ENCODE measurements at places on chromosomes 5 and 9.

GRCh38 chr9:94083384-94083783, 880 bp upstream of the PTPDC1 start:
- no peak for DNase-seq

GRCh38 chr9:94625835-94626234, 13.5 kb downstream of the FBP1 start:
- no peak for DNase-seq

- no peak for DNase-seq
Measured at GRCh38 chr5:177495243-177496060, 2.0 kb downstream of the PDLIM7 start.

GRCh38 chr5:178306430-178307225, 74.0 kb upstream of the PHYKPL start:
- DNase-seq: no peak

DNA sequence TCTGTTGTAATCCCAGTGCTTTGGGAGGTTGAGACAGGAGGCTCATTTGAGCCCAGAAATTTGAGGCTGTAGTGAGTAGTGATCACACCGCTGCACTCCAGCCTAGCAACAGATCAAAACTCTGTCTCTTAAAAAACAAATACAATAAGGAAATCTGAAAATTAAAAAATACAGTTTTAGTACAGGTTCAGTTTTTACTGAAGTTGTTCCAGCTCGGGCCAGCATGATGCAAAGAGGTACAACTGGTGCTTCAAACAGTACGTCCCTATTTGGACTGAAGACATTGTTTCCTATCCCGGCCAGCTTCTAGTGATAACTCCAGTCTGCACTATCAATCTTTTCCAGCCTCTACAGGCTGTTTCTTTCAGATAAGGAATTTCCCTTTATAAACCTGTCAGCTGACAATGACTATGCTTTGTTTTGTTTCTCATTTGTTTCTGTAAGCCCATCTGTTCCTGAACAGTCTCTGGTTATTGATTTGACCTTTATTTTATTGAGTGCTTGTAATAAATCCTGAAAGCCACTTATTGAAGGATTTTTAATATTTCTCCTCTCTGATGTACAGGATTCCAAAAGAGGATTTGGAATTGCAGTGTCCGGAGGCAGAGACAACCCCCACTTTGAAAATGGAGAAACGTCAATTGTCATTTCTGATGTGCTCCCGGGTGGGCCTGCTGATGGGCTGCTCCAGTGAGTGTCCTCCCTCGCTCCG, 41.9 kb downstream of the TJP2 start:
- no peak for DNase-seq
